Iris pigment epithelial cell (primary cell): ENCODE measurements at places on chromosomes 5 and 9.

DNA sequence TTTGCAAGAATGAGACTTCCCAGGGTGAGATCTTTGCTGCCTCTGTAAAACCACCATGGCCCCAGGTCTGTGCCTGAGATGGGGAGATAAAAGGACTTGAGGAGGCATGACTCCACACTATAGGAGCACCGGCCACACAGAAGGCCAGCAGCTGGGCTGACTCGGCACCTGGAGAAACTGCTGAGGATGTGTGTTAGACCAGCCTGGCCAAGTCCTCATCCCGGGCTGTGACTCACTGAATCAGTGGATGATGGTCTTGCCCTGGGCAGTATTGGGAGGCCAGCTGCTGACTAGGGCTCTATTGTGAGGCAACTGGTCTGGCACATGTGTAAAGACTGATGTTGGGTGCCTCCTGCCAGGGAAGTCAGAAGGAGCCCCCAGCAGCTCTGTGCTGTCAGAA is 286.2 kb downstream of the ACTL7B start:
- DNase-seq, result peak; percentile 37

DNA sequence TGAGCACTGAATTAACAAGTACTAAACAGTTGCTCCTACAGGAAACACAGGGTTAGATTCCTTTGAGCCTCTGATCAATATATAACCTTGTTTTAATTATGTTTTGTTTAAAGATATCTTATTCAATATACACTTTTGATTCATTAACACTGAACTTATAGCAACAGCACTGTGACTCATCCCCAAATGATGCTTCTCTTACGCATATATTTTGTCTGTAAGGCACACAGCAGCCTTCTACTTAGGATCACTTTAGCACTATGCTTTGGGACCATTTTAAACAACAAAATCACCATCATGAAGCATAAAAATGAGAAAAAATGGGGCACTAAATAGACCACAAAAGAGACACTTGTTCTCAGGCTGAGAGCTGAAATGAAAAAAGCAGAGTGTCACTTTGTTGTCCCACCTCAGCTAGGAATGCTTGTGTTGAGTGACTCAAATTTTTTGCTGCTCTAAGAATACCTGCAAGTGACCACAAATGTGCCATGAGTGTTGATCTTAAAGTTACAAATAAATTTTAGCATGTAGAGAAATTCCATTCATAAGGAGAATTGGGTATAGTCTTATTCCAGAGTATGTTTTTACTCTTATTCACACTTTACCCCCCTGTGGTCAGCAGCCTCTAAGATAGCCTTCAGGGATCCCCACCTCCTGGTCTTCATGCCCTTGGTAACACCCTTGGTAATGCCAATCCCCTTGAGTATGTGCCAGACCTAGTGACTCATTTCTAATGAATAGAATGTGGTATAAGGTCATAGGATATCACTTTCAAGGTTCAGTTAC is 252.7 kb upstream of the IL12B start:
- DNase-seq, result peak; percentile 71

GRCh38 chr5:147554261-147554817 is 44.5 kb upstream of the DPYSL3 start:
- peak; percentile 82 for DNase-seq

DNA sequence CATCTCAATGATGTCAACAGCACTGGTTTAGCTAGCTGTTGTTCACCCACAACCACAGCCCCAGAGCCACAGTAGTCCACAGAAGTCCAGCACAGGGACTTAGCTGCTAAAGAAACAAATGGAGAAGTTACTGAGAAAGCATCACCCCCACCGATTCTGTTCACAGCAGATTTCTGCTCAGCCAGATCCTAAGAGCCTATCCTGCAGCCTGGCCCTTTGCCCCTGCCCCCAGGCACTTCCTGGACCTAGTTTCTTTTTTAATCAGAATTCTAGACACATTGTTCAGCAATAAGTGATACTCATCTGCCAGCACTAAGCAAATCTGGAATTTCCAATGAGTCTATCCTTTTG is 7.4 kb downstream of the B4GALT1 start:
- DNase-seq, result peak; percentile 92

DNA sequence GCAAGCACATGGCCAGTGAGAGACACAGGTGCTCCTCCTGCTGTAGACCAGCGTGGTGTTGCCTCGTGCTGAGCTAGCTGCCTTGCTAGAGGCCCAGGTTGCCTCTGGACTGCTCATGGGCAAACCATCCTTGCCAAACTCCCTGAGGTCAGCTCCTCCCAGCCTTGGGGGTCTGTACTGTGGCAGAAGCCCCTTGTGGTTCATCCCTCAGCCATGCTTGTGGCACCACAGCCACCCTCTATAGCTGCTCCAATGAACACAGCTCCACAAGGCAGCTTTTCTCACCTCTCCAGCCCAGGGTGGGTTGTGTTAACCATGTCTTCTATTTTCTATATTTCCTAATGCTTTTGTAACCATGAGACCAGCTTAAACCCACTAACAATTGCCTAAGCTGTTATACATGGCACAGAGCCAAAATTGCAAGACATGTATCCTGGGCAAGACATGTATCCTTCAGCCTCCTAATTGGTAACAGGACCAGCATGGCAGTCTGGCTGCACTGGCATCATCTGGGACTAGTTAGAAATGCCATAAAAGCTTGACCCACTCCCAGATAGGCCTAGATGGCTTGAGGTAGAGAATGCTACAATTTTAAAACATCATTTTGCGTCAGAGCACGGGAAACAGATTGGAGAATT is 183.1 kb upstream of the S1PR3 start:
- DNase-seq, result peak; percentile 47

GRCh38 chr5:28468166-28468565 is 1429.8 kb upstream of the CDH9 start:
- DNase-seq, result no peak

- DNase-seq, result peak; percentile 83
Measured at GRCh38 chr9:114856215-114856941, 50.5 kb upstream of the TNFSF15 start.
